AG09319 (cell line): ENCODE measurements at places on chromosomes 2 and 18.

DNA sequence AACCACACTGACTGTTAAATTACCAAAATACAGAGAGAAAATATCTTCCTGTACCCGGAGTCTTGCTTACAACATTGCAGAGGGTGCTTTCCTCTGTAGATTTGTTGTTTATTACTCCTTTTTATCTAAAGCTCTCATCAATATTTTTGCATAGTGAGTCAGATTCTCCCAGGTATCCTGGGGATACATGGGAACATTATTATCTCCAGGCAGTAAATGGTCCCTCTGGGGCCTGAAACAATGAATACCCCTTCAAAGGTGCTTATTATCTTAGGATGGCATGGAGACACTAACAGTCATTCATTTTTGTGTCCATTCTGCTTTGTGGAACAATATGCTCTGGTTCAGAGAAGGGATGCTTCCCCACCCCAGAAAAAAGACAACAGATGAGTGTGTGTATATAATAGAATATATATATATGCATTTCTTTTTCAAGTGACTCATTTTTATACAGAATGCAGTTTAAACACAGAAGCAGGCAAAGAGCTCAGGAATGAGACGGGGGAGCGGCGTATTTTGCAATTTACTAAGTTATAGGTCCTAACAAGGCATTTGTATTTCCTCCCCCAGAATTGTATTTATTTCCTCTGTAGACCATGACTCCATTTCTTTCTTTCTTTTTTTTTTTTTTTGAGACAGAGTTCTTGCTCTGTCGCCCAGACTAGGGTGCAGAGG is 424.8 kb upstream of the ZEB2 start:
- no peak for DNase-seq

DNA sequence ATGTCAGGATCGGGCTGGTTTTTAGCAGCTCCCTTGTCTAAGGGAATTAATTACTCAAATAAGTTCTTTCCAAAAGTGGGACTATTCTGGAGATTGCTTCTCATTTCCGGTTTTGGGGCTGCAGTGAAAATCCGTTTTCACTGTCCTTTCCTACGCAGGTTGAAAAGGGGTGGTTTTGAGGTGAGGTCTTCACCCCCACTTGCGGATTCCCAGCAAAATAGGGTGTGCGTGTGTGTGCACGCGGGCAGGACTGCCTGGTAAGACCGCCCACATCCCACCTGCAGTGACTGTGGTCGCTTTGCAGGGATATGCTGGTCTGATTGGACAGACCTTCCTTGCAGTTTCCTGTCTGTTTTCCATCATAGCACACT is 472 bp upstream of the PLEKHM3 start:
- DNase-seq, result no peak

DNA sequence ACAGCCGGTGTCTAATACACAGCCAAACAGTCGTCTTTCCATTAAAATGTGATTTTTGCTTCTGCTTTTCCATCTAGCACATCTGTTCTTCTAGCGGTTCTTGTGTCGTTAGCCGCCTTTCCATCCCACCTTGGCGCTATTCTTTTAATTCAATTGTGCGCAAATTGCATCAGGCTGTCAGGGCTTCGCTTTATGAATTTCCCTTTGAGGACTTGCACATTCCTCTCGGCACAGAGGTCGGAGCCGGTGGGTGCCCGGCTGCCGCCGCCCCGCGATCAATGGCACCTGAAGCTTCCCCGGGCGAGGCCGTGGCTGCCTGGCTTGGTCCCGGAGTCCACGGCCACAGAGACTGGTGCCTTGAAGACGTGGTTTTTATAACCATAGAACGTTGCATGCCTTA is 33.9 kb upstream of the TSPYL6 start:
- no peak for DNase-seq

DNA sequence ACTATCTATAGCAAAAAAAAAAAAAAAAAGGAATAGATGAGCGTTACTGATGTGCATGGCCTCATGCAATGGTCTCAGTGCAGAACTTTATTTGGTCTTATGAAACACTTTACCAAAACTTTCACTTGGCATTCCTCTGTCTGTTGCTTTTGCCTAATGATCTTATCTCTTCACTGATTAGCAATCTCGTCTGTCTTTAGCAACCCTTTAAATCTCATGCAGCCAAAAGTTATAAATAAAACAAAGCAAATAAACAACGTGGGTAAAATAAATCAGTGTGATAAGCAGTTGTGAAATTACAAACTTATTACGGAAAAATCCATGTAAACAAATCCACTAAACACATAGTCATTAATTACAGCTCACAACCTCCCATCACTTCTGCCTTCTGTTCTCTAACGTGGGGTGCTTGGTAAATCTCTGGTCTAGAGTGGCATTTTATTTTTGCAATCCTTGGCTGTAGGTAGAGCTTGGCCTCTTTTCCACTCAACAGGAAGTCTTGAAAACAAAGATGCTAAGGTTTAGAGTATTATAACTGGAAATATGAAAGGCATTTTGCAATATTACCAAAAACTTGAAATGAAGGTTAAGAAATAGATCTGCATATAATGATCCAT is 288.0 kb downstream of the AFF3 start:
- no peak for DNase-seq

DNA sequence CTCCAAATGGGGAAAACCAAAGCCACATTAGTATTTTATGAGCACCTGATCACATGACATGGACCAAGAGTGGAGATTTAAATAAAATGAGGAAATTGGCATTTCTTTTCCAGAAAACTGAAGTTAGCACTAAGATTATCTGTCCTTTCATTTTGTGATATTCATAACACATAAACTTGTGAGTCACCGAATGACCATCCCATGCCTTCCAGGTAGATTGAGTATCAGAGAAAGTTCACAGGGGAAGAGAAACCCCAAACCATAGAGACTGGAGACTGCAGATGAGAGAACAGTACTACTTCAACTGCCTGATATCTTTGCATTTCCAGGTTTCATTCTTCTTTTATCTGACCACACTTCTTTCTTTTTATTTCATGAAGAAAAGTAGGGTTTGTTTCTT is 176.3 kb upstream of the LRP1B start:
- no peak for DNase-seq

- DNase-seq, result no peak
Observed at GRCh38 chr2:156892467-156893281, 364.8 kb upstream of the GALNT5 start.

GRCh38 chr18:69267895-69268294 is 132.8 kb upstream of the DOK6 start:
- DNase-seq, result no peak

DNA sequence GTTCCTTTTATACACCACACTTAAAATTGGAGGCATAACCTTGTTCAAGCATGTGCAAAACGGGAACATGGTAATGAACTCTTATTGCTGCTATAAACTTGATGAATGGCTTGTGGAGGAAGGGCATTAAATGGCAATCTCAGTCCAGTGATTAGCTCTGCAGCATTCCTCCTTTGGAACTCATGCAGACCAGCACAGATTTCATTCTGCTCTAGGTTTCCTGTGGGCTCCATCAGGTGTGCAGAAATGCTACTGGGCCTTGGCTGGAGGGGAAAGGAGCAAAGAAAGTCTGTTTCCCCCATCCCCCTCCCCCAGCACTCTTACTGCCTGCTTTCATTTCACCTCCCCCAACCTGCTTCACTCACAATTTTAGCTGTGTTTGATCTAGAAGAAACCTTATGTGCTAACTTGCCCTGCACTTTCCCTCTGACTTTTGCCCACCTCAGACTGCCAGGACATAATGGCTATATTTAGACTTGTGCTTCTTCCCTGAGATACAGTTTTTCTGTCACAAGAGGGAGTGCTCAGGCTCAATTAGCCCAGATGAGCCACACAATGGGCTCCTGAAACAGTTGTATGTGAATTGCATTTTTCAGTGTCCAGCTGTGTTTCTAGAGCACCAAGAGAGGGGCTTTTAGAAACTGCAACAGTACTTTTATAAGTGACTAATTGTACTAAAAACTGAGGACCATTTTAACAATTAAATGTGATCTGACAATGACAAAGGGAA is 109.8 kb downstream of the FSHR start:
- no peak for DNase-seq

GRCh38 chr2:202813387-202813786 is 58.2 kb downstream of the ICA1L start:
- DNase-seq, result no peak

DNA sequence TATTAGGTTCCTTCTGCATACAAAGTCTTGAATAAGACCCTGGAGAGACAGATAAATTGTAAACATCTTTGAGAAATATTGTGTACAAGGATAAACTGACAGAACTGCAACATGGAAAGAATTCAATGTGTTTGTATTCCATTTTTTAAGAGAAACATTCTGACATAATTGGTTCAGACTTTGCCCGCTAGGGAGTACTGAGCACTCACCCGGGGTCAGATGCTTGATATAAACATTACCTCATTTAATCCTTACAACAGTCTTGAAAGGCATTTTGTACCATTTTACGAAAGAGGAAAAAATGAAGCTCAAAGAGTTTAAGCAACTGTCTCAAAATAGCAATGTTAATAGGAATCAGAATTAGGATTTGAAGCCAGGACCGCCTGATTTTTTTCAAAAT is 416.7 kb upstream of the CRIM1 start:
- DNase-seq, result no peak

DNA sequence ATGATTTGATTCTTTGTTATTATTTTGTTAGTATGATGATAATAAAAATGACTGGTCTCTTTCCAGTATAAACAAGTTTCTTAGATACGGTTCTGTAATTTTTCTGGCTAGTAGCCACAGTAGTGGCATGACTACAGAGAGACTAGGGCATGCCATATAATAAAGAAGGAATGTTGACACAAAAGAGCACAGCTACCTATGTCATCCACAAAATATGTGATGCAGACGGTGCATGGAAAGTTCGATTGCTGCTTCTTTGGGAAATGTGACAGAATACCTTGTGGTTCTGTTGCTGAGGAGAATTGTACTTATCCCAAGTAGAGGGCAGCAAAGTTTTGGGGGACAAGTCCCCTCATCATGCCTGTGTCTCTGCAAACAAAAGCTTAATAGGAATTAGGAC is 26.1 kb upstream of the SETBP1 start:
- DNase-seq, result peak; percentile 40

DNA sequence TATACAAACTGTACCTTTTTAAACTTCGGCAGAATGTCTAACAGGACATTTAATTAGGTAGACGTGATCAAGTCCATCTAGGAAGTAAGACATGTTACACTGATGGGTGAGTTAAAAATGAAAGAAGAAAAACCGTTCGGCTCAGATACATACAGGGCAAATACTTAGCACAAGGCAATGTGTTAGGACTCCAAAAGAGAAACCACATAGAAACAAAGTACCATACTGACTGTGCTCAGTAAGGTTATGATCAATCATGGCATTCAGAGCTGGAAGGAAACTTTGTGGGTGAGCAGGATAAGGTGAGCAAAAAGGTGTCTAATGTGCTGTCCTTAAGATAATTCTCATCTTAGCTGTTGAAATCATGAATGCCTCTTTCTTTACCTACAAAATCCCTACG is 211.9 kb downstream of the STK39 start:
- DNase-seq, result no peak

DNA sequence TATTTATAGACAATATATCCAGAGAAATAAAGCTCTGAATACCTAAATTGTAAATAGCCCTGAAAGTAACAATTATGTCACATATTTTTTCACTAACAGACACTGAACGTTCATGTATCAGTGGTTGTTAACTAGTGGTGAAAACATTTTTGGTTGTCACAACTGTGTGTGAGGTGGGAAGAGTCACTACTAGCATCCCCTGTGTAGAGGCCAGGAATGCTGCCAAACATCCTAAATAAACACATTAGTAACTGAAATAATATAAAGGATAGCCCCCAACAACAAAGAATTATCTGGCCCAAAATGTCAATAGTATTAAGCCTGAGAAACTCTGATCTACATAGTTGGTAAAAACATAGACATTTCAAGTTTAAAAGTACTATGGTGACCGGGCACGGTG is 64.5 kb downstream of the ROCK1 start:
- DNase-seq, result no peak

DNA sequence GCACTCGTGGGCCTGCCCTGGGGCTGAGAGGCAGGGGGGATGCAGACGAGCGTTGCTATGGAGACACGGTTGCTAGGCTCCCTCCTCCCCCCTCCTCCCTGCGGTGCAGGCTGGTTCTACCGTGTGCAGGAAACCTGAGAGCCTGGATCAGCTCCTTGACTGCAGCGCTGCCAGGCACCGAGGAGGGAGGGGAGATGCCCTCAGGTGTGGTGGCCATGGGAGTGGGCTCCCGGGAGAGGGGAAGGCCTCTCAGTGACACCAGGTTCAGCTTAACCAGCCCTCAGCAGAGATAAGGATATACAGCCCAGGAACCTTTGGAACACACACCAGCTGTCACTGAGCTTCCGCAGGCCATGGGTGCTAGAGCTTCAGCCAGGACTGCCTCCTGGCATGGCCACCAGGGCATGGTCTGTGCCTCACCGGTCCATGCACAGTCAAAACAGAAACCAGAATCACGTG is 124.4 kb upstream of the PXDN start:
- DNase-seq, result no peak

DNA sequence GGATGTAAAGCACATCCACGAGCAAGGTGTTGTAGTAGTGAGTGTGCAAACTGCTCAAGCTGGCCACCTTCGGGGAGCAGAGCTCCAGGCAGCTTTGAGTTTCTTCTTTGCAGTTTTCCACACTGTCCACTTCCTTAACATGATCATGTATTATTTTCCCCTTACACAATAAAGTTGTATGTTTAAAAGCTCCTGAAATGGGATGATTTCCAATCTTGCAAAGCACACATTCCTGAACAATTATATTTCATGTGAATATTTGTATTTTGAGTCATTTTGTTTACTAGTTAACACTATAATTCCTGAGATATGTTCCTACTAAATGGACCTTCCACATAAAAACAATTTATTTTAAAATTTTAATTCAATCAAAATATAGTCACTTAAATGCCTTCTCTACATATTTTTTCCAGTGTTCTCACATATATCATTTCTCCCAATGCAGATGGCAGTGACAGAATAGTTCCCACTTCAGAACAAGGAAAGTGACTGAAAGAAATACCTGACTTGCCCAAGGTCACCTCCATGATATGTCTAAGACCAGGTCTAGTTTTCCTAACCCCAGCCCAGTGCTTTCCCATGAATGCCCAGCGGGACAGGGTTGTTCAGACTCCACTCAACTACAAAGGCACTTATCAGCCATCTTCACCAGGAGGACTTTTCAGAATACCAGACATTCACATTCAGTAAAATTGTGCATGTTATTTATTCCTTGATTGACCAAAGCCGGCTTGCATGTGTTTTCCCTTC is 5.5 kb downstream of the CYB5A start:
- no peak for DNase-seq
